ENCODE measurements at places on chromosomes 1 and 21.

DNA sequence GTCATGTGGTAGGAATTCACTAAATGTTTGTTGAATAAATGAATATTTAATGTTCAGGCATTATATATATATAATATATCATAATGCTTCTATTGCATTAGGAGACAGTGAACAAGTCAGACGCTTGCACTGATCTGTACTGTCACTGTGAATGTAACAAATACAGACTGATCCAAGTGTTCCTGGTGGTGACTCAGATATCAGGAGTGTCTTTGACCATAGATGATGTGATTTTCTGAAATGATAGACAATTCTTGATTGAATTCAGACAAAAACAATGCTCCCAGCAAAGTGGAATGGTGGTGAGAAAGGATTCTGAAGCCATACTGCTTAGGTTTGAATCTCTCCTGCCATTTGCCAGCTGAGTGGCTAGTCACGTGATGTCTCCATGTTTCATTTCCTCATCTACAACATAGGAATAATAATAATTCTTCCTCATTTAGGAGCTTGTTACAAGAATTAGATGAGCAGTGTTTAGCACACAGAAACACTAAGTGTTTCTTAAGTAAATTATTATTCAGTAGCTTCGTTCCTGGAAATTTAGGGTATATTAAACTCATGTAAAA is 71.0 kb downstream of the OLFML2B start:
- DNase-seq, result no peak

DNA sequence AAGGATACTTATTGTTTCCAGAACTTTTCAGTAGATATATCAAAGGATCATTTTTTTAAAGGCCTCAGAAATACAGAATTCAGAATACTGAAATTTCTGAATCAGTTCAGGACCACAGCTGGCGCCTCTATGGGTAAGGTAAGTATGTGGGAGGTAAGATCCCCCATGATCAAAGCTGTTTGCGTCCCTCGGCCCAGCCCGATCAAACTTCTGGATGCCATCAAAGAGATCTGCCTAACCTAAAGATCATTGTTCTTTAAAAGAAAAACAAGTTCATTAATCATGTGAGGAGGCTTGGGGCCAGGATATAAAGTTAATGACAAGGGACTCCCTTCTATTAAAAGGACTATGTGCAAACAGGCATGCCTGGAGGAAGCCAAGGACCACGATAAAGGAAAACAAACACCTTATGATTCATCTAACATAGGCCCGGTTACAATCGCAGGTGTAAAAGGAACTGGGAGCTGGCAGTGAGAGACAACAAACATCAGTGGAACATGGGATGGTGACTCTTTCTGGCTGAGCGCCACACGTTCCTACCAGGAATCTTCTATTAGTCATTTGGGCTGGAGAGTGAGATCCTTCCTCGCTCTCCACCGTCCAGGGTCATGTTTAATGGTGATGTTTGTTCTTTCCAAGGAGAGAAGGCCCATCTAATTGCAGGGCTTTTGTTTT is 2.8 kb upstream of the BACE2 start:
- no peak for DNase-seq

DNA sequence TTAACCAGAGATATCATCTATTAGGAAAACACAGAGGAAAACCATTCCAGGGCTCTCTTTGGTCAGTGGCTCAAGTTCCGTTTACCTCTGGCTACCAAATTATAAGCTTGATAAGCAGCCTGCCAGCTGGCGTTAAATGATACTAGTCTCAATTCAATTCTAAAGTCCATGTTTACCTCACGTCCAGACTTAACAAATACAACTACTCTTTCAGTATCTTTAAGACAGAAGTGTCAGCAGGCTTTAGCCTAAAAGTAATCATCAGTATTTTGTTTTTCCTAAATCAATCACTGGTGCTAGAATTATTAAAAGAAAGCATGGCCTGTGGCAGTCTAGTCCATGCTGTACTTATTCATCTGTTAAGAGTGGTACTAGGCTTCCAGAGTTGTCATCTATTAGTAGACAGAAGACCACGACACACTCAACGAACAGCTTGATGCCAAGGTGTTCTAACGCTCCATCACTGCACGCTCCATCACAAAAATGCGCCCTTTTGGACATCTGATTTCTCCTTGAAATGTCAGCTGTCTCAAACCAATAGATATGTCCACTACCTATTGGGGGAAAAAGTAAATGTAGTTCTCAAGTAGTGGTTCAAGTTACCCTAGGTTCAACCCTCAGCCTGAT is 1.5 kb downstream of the IVNS1ABP start:
- DNase-seq, result no peak

GRCh38 chr21:15442743-15443469 is 286.9 kb upstream of the USP25 start:
- DNase-seq, result no peak

DNA sequence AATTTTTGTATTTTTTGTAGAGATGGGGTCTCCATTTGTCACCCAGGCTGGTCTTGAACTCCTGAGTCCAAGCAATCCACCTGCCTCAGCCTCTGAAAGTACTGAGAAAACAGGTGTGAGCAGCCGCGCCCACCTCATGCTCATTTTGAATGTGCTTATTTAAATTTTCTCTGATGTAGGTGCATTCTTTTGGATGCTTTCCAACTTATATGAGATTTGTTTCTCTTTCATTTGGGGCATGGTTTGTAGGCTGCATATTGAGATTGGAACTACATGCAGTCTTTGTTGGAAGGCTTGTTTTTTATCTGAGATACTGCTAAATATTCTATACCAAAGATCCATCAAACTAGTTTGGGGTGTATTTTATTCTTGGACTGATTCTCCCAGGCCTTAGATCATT is 81.0 kb upstream of the IVNS1ABP start:
- DNase-seq, result no peak

- no peak for DNase-seq
Observed at GRCh38 chr1:40090652-40091355, 6.2 kb downstream of the PPT1 start.

GRCh38 chr21:33418691-33419090 is 15.5 kb downstream of the IFNGR2 start:
- no peak for DNase-seq

GRCh38 chr1:17678011-17678410 is 77.1 kb upstream of the ACTL8 start:
- no peak for DNase-seq

Data from GM12891 (cell line).